Right ventricle myocardium inferior (tissue), 1 donor: ENCODE measurements at places on chromosomes 5 and 9. TPM values are rescaled to one million over a fixed set of nuclear protein-coding genes. Genes with fewer than 3 reads are reported as not detected.

GRCh38 chr9:113738496-113738892 is 137.6 kb upstream of the ZNF618 start:
- no peak for DNase-seq

DNA sequence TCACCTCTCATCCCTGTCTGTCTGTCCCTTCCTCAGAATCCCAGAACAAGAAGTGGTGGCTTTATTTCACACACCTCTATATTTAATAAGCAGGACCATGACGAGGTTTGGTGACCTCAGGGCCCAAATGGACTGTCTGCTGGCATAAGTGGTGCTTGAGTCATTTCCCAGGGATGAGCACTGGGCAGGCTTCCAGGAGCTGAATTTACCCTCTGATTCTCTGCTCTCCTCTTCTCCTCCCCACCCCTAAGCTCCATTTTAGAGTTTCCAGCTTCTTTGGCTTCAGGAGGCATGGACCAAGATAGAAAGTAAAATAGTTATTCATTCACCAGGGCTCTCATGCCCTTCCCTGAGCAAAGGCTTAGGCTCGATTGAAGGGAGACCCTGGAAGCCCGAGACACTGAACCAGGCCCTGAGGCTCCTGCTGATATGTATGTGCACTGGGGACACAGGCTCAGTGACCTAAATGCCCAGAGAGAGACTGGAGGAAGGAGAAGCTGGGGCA is 69.1 kb downstream of the PPARGC1B start:
- DNase-seq = no peak

- DNase-seq = no peak
Measured at GRCh38 chr9:3246241-3246640, 279.6 kb downstream of the RFX3 start.

GRCh38 chr9:14344053-14344524 is 30.1 kb upstream of the NFIB start:
- DNase-seq = peak; percentile 69

The EQTN gene
- not detected for total RNA-seq

DNA sequence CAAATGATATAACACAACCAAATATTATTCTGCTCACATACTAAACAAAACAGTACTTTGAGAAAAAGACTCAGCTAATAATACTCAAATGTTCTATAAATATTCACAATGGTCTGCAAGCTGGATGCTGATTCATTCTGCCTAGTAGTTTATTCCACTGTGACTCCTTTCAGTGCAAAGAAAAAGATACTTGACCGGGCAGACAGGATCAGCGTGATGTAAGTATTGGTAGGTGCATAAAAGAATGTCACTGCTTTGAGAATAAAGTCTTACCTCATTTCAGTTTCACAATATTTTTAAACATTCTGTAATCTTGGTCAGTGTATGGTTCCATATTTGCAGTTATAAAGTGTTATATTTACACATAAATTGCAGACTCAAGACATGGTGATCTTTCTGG is 223.0 kb upstream of the NUDT12 start:
- no peak for DNase-seq

The KCNV2 gene
- total RNA-seq = not detected

The SV2C gene
- total RNA-seq = 0.22 TPM

GRCh38 chr5:168914491-168914890 is 335.3 kb upstream of the PANK3 start:
- no peak for DNase-seq

The PKD2L2 gene
- 0.81 TPM for total RNA-seq

DNA sequence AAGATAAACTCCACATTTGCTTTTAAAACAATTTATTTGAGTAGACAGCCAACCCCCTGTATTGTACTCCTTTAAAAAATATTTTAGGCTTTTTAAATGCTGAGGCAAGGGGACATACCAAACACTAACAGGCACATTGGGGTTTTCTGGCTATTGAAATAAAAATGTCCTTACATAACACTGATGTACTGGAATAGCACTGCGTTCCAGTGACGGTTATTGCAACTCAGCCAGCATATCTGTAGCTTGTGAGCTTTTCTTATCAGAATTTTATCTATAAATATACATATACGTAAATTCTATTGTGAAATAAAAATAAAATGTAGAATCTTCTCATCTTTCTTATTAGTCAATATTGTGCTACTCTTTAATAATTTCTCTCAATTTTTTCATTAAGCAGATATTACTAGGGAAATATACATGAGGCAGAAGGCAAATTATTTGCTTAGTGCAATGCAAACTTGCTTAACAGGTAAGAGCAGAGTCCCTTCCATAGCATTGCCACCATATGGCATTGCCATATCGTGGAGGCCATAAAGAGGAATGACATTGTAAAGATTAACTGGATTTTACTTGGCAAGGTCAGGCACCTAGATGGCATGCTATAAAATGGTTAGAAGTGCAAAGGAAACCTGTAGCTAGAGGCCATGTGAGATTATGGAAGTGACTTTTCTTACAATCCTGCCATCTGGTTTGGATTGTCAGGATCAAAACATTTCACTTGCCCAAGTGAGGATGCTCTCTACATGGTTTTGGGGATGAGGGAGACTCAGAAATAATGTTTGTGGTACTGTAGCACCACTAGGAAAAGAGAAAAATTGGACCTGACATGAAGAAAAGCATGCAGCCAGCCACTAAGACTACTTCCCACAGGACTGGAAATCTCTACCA is 94.8 kb upstream of the CDKN2B start:
- no peak for DNase-seq

DNA sequence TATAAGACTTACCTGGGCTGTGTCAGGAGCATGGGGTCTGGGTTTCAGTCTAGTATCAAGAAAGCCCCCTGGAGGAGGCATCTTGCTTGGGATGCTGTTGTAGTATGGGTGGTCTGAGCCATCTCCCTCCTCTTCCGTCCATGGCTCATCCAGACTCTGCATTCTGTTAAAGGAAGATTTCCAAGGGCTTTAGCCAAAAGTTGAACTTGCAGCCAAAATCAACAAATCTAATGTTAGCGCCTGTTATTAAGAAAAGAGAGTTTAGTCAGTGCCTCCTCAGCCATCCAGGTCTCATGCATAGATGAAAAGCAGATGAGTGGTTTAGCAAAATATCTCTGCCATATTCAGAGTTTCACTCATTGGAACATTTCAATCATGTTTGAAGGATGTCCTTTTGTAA is 55.6 kb downstream of the S1PR3 start:
- no peak for DNase-seq

DNA sequence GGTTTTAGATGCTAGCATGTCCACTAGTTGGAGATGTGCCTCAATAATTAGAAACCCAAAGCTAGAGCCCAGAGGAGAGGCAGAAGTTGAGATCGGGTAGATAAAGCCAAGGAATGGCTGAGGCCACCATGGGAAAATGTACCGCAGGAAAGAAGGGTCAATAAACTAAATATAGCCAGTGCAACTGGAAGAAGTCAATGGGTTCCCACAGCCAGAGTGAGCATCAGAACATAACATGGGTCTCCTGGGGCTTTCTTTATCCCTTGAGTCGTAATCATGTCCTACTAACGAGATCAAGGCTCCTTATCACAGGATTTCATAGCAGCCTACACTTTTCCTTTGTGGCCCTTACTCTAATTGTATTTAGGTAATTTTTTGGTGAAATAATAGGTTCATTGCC is 61.7 kb downstream of the FRMD3 start:
- no peak for DNase-seq

DNA sequence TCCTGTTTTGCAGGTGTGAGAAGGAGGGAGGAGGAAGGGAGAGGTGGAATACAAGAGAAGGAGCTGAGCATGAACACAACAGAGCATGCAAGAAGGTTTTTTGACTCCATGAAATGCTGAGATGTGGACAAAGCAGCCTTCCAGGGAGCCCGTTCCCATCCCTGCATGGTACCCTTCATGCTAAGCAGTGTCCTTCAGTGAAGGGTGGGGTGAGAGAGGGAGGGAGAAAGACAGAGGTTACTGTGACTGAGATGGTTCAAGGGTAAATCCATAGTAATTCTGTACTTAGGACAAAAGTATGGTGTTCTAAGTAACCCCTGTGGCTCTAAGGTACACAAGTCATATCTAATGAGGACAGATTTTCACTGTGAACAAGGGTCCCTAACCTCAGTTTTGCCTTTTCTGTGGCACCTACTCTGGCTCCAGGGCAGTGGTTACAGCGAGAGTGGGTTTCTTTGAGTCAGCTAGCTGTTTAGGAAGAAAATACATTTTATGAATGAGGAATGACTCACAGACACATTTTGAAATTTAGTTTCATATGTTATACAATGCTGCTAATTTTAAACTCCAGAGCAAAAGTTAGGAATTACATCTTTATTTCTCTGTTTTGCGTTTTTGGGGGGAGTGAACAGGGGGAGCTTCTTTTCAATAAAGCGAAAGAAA is 184.9 kb upstream of the SLC12A2 start:
- no peak for DNase-seq

GRCh38 chr9:70130266-70130665 is 86.6 kb downstream of the MAMDC2 start:
- DNase-seq = no peak

- DNase-seq = no peak
Measured at GRCh38 chr9:93320591-93321219, 130.8 kb upstream of the FAM120A start.

DNA sequence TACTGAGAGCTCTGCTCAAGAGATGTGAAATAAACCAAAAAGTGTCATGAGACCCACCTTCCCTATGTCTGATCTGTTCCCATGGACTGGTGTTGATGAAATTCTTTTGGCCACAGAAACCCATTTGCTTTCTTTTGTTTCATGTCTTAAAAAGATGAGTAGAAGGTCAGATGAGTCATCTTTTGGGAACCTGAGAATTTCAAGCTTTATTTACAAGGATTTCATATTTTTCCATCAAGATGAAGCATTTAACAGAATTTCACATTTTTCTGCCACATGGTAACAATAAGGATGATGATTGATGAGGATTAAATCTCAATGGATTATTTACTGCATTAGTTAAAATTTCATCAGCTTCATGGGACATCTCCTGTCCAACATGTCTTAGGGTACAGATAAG is 337.8 kb downstream of the DEPDC1B start:
- DNase-seq = no peak

The EFNA5 gene
- total RNA-seq = 28.5 TPM
